Fibroblast of skin of left quadriceps (primary cell): ENCODE measurements at places on chromosomes 13 and 19.

DNA sequence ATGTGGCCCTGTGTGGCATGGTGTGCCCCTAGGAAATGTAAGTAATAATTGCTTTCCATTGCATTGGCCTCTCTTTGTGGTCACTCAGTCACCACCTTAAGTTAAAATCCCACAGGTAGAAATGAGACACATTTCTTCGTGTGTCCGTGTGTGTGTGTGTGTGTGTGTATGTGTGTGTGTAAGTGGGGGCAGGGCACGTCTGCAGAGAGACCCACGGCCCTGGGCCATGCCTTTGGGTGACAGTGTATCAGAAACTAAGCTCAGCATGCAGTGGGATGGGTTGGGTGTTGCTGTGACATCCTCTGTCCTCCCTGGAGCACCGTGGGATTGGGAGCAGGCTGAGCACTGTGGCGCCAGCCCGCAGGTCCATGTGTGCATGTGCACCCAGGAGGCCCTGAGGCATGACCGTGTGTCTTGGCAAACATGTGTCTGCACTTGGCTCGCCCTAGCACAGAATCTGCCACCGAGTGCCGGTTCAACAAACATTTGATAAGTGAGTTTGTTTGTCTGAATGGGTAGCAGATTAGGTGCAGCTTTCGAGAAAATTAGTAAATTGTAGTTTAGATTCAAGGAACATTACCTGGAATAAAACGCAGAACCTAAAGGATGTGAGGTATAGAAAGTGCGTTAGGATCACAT is 91.8 kb downstream of the WTIP start:
- no peak for DNase-seq

- no peak for DNase-seq
Measured at GRCh38 chr13:19888799-19889198, 25.4 kb upstream of the ZMYM5 start.

- no peak for DNase-seq
Measured at GRCh38 chr19:17129377-17129776, 53.8 kb downstream of the MYO9B start.

- no peak for DNase-seq
Measured at GRCh38 chr13:109727251-109727650, 59.1 kb downstream of the IRS2 start.

- DNase-seq = no peak
Measured at GRCh38 chr19:29326351-29326750, 113.4 kb upstream of the UQCRFS1 start.

DNA sequence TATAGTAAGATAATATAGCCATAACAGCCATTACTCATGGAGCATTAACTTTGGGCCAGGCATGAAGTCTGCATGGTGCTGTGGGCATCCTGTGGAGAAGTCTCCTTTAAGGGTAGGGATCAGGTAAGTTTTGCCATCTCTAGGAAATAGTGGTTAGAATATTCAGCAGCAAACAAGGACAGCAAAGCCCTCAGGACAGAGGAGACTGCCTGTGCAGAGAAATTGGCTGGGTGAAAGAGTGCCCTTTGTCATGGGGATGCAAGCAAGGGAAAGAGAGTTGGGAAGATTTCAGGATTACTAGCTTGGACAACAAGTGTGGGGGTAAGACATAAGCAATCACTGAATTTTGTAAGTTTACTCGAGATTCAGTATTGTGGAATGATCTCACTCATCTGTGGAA is 15.7 kb upstream of the OBI1 start:
- no peak for DNase-seq
